ENCODE measurements at places on chromosomes 3 and 15. TPM values are rescaled to one million over a fixed set of nuclear protein-coding genes. Genes with fewer than 3 reads are reported as not detected.

The CCDC39 gene
- 0.46 TPM for total RNA-seq

The CCDC9B gene
- total RNA-seq = 0.92 TPM

The CDHR4 gene
- 1.1 TPM for total RNA-seq

The CHMP2B gene
- 40.7 TPM for total RNA-seq

The SPTBN5 gene
- total RNA-seq = 9.4 TPM

The TMEM207 gene
- not detected for total RNA-seq

GRCh38 chr3:106611116-106611515 is 742.3 kb upstream of the CBLB start:
- DNase-seq = no peak
- no peak overlapping the region for H3K27ac ChIP-seq
- no peaks in the 10 kb centered on the region for H3K36me3 ChIP-seq
- peaks cover 3% of the 10 kb centered on the region for H3K27me3 ChIP-seq
- H3K4me3 ChIP-seq = no peak overlapping the region
- peaks cover 4% of the 10 kb centered on the region for H3K4me1 ChIP-seq

GRCh38 chr3:71702131-71703024 is 22.8 kb downstream of the EIF4E3 start:
- H3K4me3 ChIP-seq = no peak overlapping the region
- H3K36me3 ChIP-seq = no peaks in the 10 kb centered on the region
- no peaks in the 10 kb centered on the region for H3K27me3 ChIP-seq

DNA sequence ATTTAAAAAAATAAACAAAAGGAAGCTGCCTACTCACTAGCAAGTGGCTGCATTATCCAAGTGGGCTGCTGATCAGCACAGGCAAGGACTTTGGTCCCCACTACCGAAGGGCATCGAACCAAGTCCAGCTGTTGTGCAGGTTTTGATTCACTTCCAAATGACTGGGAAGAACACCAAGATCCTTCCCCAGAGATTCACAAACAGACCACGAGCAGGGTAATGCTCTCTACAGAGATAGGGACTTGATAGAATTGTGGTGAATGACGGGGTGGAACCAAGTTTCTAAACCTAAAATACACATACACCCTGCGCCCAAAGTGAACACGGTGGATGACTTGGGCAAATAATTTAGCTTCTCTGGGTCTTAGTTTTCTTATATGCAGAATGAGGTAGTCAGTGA is 203.7 kb upstream of the ICE2 start:
- no peaks in the 10 kb centered on the region for H3K36me3 ChIP-seq
- H3K27me3 ChIP-seq = no peaks in the 10 kb centered on the region
- no peak for DNase-seq
- H3K4me1 ChIP-seq = no peaks in the 10 kb centered on the region
- H3K4me3 ChIP-seq = no peak overlapping the region

GRCh38 chr3:20173844-20174410 is 12.1 kb downstream of the SGO1 start:
- no peaks in the 10 kb centered on the region for H3K36me3 ChIP-seq
- H3K27me3 ChIP-seq = no peaks in the 10 kb centered on the region
- H3K4me1 ChIP-seq = no peaks in the 10 kb centered on the region
- H3K27ac ChIP-seq = no peak overlapping the region

DNA sequence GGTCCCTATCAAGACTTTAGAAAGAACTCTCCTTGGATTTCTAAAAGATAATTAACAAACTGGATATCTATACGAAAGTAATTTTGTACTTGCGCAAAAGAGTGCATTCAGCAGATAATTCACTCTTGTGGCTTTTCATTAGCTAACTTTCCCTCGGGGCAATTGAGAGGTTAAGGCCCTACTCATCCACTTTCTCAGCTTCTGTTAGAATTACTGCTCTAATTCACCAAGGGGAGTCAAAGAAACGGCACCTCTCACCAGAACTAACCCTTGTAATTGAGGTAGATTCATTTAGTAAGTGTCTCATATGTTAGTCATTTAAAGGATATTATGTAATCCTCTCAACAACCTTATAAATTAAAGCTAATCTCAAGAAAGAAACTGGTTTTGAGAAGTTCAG is 22.5 kb upstream of the MB21D2 start:
- no peaks in the 10 kb centered on the region for H3K27me3 ChIP-seq
- peaks cover 5% of the 10 kb centered on the region for H3K4me1 ChIP-seq
- no peaks in the 10 kb centered on the region for H3K36me3 ChIP-seq
- no peak for DNase-seq
- no peak overlapping the region for H3K27ac ChIP-seq
- H3K4me3 ChIP-seq = no peak overlapping the region

GRCh38 chr15:51904931-51905330 is 66.6 kb downstream of the LEO1 start:
- H3K36me3 ChIP-seq = peaks cover 34% of the 10 kb centered on the region
- H3K4me3 ChIP-seq = peak overlapping the region; percentile 14
- H3K27me3 ChIP-seq = no peaks in the 10 kb centered on the region
- no peaks in the 10 kb centered on the region for H3K4me1 ChIP-seq

GRCh38 chr3:56689303-56689702 is 6.2 kb upstream of the TASOR start:
- DNase-seq = no peak
- peaks cover 9% of the 10 kb centered on the region for H3K4me1 ChIP-seq
- H3K27ac ChIP-seq = no peak overlapping the region
- H3K36me3 ChIP-seq = peaks cover 2% of the 10 kb centered on the region

DNA sequence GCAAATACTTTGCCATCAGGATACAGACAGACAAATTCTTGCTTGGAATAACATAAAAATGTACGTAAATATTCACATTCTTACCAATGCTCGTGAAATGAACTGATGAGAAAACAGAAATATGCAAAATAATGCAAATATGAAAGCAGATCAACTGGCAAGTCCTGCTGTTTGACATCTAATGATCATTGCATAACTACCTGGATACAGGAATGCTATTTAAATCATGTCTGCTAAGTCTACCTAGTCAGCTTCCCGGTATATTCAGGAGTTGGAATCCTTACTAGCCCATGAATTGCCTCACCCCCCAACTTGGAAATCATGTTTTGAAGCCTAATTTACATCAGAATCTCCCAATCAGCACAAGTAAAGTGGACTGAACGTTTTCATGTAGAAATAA is 230.6 kb downstream of the CHL1 start:
- no peak for DNase-seq
- peaks cover 2% of the 10 kb centered on the region for H3K27me3 ChIP-seq
- no peak overlapping the region for H3K27ac ChIP-seq
- no peaks in the 10 kb centered on the region for H3K36me3 ChIP-seq
- H3K4me3 ChIP-seq = no peak overlapping the region
- no peaks in the 10 kb centered on the region for H3K4me1 ChIP-seq

DNA sequence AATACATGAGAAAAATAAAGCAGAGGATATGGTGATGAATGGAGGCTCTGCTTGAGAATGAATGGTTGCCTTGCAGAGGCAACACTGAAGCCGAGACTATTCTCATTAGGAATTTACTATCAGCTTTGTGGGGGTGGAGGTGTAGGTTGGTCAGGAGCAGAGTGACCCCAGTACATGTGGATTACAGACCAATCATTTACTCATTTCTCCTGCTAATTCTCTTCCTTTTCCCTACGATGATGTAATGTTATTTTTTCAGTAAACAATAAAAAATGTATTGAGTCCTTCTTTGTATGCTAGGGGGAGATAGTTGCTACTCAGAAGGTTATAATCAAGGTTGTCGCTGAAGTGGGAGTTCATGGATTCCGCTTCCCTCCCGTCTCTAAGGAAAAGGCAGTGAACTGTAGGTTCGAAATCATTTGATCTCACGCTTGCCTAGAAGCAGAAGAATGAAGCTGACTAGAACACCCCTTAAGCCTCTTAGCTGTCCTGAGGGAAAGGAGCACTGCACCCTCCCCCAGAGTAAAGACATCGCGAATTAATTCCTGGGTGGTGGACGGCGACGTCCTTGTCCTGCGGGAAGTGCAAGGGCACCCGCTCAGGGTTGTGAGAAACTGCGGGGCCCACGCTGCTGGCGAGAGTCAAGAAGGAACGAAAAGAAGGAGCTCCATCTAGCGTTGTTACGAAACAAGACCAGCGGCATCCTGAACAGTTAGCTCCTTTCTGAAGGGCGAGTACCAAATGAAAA is 213.2 kb upstream of the PFN2 start:
- peak; percentile 53 for DNase-seq
- H3K36me3 ChIP-seq = no peaks in the 10 kb centered on the region
- no peak overlapping the region for H3K4me3 ChIP-seq
- H3K4me1 ChIP-seq = no peaks in the 10 kb centered on the region
- no peak overlapping the region for H3K27ac ChIP-seq

DNA sequence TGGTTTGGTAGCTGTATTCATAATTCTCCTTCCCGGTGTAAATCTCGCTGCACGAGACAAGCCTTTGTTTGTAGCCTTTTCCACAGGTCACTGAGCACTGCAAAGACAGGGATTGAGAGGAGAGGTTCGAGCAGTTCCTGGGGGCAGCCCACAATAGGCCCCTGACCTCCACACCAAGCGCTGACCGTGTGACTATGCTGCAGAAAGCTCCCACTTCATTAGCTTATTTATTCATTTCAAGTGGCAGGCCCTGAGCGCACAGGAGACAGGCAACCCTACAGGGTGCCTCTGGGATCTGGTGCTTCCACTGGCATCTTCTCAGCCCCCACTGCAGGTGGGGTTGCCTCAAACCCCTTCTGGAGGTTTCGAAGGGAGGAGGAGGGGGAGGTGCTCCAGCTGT is 140.9 kb downstream of the ADAMTS9 start:
- peaks cover 74% of the 10 kb centered on the region for H3K36me3 ChIP-seq
- DNase-seq = no peak
- H3K27me3 ChIP-seq = peaks cover 6% of the 10 kb centered on the region
- no peak overlapping the region for H3K27ac ChIP-seq

DNA sequence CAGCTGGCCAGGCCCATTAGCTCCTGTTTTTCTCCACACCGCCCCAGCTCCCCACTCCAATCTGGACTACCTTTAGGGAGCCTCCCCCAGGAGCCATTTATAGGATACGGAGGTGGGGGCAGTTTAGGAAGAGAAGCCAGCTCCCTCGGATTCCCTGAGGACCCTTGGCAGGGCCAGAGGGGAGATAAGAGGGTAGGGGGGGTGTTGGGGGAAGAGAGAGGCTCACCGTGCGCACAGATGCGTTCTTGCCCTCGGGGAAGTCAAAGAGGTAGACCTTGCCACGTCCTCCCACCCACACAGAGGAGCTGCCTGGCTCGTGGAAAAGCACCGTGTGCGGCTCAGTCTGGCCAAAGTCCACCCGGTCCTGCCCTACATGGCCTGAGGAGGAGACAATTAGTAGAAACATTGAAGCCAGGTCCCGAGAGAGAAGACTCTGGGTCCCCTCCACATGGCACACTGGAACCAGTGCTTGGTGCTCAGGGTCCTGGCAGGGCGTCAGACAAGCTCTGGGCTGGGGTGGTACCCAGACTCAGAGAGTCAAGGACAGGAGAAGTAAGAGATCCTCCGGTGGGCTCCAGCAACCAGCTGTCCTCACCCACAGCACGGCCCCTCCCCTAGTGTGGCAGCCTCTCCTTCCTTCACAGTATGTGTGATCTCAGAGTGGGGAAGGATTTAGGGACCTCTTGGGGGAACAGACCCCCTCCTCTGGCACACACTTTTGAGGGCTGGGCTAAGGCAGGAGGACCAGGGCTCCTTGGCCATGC is 15.0 kb downstream of the SEMA7A start:
- H3K4me3 ChIP-seq = no peak overlapping the region
- no peak for DNase-seq
- peaks cover 32% of the 10 kb centered on the region for H3K4me1 ChIP-seq

- peaks cover 12% of the 10 kb centered on the region for H3K27me3 ChIP-seq
- no peak overlapping the region for H3K27ac ChIP-seq
- peak; percentile 78 for DNase-seq
Observed at GRCh38 chr15:100338971-100339444, 2.8 kb downstream of the ADAMTS17 start.

- no peak for DNase-seq
- H3K36me3 ChIP-seq = no peaks in the 10 kb centered on the region
- H3K4me3 ChIP-seq = no peak overlapping the region
- H3K4me1 ChIP-seq = peaks cover 8% of the 10 kb centered on the region
- H3K27me3 ChIP-seq = no peaks in the 10 kb centered on the region
Observed at GRCh38 chr3:145079436-145079835, 1081.5 kb downstream of the PLOD2 start.

DNA sequence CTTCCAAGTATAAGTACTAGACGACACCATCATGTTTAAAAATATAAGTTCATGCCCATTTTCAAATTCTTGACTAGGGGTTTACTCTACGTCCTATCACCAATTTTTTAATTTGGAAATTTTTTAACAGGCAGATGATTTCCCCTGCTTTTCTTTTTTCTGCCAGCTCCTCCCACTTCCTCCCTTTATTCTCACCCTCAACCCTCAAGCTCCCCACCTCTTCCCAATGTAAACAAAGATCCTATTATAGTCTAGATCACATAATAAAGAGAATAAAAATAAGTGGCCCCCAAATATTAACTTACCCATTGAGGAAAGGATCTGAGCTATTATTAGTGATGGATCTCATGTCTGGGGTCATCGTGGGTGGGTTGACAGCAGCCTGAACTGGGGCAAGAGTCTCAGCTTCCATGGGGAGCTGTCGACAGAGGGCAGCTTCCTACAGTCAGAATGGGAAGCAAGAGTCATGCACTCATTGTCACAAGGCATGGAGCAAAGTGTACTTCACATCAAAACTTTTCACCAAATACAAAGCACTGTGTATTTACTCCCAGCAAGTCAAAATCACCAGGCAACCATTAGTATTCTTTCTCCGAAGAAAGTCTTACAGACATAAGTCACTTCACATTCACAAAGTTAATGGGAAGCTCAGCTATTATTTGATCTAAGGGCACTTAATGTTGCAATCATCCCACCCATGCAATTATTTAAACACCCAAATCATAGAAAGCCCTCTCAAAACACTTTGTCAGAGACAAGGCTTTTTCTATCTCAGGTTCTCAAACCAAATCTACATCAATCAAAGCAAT is 53.2 kb downstream of the TM4SF4 start:
- H3K36me3 ChIP-seq = peaks cover 39% of the 10 kb centered on the region
- H3K27me3 ChIP-seq = peaks cover 16% of the 10 kb centered on the region
- peaks cover 34% of the 10 kb centered on the region for H3K4me1 ChIP-seq
- peak overlapping the region; percentile 95 for H3K27ac ChIP-seq
- peak overlapping the region; percentile 49 for H3K4me3 ChIP-seq
- peak; percentile 31 for DNase-seq

DNA sequence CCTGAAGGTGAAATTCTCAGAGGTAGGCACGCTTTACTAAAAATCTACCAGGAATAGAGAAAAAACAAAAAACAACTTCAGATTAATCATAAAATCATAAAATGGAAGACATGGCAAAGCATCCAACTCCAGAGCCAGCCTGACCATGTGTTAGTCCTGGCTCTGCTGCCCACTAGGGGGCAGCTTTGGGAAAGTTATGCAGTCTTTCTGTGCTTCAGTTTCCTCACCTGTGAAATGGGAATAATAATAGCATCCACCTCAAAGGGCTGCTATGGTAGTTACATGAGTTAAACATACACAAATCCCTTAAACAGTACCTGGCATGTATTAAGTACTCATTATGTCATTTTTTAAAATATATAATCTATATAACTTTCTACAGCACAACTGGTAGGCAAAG is 52.3 kb downstream of the WNT5A start:
- H3K4me1 ChIP-seq = no peaks in the 10 kb centered on the region
- no peak overlapping the region for H3K27ac ChIP-seq
- DNase-seq = peak; percentile 17

GRCh38 chr3:62874711-62875557 is at the start of gene CADPS:
Gene CADPS, minus strand, starts transcription at chr3:62875416. Its CDS starts 387 bp downstream, at chr3:62875029.
- H3K36me3 ChIP-seq = no peaks in the 10 kb centered on the region
- no peak within 1 kb of the TSS for H3K27ac ChIP-seq
- peak within 1 kb of the TSS; percentile 85 for H3K4me3 ChIP-seq
